Vagina (tissue), 2 donors: ENCODE measurements at places on chromosomes 12 and 14.

DNA sequence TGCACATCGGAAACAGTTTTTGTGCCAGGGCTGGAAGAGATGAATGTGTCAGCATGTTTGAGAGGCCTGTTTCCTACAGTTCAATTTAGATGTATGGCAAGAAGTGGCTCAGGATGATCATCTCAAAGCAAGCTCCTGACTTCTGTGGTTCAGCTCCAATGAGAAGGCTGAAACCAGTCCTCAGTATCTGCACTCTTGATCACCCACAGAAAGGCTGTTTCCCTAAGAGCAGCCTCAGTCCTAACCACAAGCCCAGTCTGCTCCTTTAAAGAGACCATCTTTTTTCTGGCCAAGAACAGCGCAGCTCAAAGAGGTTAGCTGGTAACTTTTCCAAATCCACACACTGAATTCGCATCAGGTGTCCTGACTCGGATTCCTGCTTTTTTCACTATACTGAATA is 19.2 kb downstream of the CSRP2 start:
- DNase-seq: no peak

DNA sequence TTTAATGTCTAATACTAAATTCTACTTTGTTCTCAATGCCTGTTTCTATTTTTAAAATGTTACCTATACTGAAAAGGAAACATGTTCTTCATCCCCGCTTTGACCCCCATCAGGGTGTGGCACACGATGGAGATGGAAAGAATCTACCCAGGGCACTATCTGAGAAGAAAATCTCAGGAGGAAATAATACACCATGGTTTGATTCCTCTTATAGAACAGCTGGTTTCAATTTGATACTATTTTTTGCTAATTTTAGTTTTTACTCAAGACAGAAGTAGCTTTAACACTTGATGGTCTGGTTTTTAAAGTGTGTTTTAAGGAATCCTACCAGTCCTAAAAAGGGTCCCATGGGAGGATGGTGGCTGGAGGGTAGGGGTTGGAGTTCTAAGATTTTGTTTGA is 56.7 kb downstream of the PPM1H start:
- DNase-seq: no peak

GRCh38 chr12:109765446-109765810 is 51.8 kb downstream of the FAM222A start:
- DNase-seq: no peak

- no peak for DNase-seq
These were observed 55.2 kb downstream of the MAP1LC3B2 start for GRCh38 chr12:116614194-116614915.

DNA sequence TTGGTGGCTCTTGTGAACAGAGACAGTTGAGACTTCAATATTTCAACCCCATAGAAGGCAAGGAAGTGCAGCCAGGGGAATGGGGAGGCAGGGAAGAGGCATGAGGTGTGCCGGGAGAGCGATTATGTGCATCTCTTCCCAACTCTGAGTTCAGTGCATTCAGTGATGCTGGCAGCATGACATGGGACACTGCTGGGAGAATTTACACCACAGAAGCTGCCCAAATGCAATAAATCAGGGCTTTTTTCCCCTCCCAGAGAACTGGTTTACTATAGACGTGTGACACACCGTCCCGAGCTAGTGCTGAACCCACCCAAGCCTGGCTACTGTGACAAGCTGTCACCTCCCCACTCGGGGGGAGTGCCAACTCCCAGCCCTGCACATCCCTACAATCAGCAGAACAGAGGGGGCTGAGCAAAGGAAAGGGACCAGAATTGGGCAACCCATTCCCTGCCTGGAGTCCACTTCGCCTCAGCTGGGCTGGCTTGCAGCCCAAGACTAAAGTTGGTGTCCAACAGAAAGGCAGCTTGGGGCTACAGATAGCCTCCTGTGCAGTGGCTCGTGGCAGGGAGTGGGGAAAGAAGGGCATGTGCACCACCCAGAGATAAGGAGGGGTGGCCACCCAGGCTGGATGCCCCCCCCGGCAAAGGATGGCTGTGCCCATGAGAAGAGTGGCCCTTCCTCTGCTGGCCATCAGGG is 16.7 kb downstream of the AHSA1 start:
- no peak for DNase-seq

DNA sequence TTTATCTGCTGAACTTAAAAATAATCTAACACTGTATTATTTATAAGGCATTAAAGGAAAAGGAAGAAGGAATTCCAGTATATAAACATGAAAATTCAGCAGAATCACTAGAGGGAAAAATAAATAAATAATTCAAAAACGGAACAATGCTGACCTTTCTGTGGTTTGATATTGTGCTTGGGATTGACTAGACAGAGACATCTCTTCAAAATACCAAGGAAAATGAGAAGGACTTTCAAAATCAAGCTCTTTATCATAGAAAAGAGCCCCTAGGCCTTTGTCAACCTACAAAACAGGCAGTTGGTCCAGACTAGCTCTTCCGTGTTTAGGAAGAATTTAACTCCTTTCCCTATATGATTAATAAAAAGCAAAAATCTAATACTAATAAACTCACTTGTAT is 6.3 kb upstream of the FLRT2 start:
- no peak for DNase-seq

DNA sequence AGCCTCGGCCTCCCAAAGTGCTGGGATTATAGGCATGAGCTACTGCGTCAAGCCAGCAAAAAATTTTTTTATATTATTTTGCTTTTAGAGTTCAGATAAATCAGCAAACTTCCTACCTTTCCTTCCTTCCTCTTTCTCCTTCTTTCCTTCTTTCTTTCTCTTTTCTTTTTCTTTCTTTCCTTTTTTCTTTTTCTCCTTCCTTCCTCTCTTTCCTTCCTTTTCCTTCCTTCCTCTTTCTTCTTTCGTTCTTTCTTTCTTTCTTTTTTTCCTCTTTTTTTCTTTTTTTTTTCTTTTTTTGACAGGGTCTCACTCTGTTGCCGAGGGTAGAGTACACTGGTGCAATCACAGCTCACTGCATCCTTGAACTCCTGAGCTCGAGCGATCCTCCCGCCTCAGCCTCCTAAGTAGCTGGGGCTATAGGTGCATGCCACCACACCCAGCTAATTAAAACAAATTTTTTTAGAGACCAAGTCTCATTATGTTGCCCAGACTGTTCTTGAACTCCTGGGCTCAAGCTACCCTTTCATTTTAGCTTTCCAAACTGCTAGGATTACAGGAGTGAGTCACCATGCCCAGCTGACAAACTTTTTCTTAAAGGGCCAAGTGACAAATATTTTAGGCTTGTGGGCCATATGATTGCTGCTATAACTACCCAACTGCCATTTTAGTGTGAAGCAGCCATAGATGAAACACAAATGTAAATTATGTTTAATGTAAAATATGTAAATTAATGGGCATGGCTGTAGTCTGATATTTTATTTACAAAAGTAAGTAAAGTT is 7.1 kb upstream of the WASHC4 start:
- no peak for DNase-seq

- no peak for DNase-seq
These were observed 1005.8 kb downstream of the TRHDE start for GRCh38 chr12:73277971-73278370.

DNA sequence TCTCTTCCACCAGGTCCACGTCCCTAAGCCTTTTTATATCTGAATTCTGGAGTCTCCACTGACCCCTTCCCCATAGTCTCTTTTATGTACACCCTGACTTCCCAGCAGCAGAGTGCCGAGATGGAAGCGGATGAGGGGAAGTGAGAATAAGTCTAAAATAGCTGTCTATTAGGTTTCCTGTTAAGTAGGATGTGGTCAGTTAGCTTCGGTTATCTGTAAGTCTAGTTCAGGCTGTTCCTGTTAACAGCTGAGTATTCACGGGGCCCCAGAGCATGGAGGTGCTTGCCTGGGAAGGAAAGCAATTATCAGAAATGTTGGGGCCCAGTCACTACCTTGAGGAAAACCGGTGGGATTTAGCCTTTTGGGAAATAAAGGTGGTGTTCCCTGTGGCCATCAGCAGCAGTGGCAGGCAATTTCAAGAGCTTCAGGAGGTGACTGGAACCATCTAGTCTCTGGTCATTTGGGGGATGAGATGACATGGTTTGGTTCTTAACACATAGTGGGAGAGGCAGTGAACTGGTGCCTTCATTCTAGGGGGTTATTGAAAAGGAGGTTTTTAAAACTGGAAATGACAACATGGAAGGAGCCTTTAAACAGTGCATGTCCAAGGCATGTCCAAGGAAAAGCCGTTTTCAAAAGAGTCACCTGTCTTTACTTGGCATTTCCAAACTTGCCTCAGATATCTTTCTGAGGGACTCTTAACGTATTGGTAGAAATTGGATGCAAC is 21.8 kb downstream of the CHST11 start:
- DNase-seq: no peak

DNA sequence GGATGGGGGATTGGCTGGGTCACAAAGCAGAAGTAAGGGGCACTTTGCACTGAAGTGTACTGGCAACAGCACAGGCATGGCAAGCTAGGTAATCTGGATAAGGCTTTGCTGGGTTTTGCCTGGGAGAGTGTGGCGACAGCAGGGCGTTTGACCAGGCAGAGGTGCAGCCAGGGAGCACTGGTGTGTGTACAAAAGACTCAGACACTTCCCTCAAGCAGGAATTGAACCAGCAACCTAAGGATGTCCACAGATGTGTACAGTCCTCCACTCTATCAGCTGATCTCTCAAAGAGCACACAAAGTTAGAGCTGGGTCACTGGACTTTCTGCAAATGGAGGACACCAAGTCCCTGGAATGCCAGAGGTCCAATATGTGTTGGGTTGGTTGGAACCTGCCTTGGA is 15.4 kb upstream of the RNASE4 start:
- DNase-seq: no peak

DNA sequence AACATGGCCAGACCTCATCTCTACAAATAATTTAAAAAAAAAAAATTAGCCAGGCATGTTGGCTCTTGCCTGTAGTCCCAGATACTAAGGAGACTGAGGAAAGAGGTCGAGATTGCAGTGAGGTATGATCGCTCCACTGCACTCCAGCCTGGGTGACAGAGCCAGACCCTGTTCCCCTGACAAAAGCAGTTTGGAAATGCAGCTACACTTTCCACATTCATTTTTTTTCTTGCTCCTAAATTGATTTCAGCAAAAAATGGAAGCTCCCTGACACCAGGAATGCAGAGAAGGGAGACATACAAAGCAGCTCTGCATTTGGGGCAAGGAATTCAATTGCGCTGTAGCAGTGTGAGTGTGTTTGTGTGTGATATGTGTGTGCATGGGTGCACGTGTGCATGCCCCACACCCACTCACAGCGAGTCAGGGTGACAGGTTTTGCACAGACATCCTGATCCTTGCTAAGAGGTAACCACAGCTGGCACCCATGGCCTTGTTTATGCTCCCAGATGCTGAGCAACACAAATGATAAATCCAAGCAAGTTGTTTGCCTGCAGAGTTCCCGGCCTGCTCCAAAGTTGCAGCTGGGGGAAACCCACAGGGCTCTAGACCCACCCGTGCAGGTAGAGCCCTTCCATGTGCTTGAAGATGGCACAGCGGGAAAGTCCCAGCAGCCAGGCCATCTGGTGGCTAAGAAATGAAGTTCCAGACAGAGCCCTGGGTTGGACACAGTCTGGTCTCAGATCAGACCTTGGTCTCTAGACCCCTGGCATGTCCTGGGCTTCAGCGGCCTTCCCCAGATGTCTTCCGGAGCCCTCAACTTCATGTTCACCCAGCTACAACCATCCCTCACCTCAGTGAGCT is 25.9 kb upstream of the BDKRB2 start:
- DNase-seq: no peak

- DNase-seq: no peak
These were observed 327.5 kb upstream of the DIO3 start for GRCh38 chr14:101233808-101234207.

- no peak for DNase-seq
These were observed 761.6 kb downstream of the LRFN5 start for GRCh38 chr14:42368234-42368633.

DNA sequence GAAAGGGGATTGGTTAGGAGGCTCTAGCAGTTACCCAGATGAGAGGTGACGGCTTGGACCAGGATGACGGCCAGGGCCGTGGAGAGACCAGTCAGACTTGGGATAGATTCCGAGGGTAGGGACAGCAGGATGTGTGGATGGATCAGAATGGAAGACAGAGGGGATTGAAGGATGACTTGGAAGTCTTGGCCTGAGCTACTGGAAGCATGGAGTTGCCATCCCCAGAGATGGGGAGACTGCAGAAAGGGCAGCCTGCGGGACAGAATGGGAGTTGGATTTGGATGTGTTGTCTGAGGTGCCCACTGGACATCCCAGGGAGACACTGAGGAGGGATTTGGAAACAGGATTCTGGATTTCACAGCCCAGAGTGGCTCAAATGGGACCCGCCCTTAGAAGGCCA is 102.3 kb downstream of the CALM1 start:
- no peak for DNase-seq

GRCh38 chr14:31411218-31411727 is 9.1 kb downstream of the HEATR5A start:
- DNase-seq: no peak

DNA sequence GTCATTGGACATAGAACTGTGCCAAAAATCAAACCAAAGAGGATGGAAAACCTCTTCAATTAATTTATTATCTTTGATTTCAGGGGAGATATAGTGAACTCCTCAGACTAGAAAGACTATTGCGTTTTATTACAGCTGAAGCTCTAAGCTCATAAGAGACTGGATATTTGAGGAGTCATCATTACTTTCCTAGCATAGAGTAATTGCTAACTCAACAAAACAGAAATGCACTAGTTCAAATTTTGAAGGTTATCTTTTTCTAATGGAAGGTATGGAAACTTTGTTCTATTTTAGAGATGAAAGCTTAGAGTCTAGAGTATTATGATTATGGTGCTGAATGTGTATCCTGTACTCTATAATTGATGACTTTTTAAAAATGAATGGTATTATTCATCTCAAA is 5.3 kb upstream of the BEST3 start:
- no peak for DNase-seq

DNA sequence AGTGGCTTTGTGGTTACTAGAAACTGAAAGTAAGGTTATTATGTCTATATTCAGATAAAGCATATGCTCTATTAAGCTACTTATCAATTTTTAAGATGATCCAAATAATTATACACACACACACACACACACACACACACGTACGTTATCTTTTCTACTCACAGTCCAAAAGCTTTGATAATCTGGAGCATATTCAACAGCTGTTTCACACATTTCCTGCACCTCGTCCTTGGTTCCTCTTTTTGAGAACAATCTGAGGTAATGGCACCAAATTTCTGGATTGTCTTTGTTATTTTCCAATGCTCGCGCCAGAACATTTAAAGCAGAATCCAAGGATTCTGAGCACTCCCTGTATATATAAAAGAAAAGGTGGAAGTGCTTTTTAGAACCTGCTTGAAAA is 37.5 kb downstream of the ZFC3H1 start:
- no peak for DNase-seq

GRCh38 chr14:57057803-57058202 is 210.9 kb downstream of the EXOC5 start:
- DNase-seq: no peak

GRCh38 chr12:19431407-19432308 is 7.6 kb upstream of the AEBP2 start:
- peak; percentile 42 for DNase-seq

DNA sequence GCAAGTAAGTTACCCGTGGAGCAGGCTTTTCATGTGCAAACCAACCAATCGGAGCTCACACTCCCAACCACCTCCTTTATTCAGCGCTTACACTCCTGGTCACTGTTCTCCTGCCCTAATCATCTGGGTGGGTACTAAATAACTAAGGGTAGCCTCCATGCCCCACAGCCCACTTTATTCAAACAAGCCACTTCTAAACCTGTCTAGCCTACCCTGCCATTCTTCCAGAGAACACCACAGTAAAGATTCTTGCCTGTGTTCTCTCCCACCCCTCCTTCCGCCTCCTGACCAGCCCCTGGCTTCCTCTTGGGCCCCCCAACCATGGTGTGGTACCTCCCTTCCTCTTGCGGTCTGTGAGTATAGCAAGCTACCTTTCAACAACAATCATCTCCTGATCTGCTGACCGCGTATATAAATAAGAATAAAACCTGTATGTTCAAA is 581.9 kb downstream of the VRK1 start:
- DNase-seq: no peak

- DNase-seq: no peak
These were observed 18.9 kb upstream of the CEBPE start for GRCh38 chr14:23137813-23138535.
